ENCODE measurements at places on chromosomes 3 and 15.

GRCh38 chr3:13796701-13797460 is 83.0 kb downstream of the WNT7A start:
- DNase-seq = no peak

GRCh38 chr3:146896711-146897110 is 291.6 kb upstream of the PLSCR5 start:
- DNase-seq = no peak

DNA sequence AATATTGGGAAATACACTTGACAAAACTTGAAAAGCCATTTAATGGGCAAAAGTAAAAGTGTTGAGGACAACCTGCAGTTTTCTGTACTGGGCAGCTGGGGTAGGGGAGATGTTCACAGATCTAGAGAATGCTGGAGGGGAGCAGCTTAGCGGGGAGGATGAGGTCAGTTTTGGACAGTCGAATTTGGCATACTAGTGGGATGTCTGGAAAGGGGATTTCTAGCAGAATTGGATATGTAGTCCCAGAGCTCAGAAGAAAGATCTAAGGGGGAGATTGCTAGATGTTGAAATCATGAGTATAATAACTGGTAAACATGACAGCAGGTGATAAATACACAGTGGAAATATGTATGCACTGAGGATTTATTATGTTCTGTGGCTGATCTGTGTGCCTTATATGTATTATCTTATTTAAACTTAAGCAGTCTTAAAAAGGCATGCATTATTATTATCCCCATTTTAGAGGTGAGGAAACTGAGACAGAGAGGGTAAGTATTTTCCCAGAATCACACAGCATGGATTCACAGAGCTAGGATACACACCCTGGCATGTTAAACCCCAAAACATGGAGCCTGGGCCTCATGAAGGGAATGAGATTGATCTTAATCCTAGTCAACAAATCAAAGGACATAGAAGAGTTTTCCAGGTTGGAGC is 42.7 kb downstream of the TLNRD1 start:
- no peak for DNase-seq

- DNase-seq = no peak
Measured at GRCh38 chr3:144756704-144757440, 785.2 kb downstream of the DIPK2A start.

- no peak for DNase-seq
Measured at GRCh38 chr15:59420108-59420507, 17.9 kb upstream of the FAM81A start.

- peak; percentile 17 for DNase-seq
Measured at GRCh38 chr15:67144609-67145311, 79.4 kb downstream of the SMAD3 start.

- DNase-seq = no peak
Measured at GRCh38 chr3:34408088-34408487, 609.7 kb downstream of the PDCD6IP start.

- no peak for DNase-seq
Measured at GRCh38 chr3:186935133-186935532, 4.8 kb downstream of the ST6GAL1 start.

DNA sequence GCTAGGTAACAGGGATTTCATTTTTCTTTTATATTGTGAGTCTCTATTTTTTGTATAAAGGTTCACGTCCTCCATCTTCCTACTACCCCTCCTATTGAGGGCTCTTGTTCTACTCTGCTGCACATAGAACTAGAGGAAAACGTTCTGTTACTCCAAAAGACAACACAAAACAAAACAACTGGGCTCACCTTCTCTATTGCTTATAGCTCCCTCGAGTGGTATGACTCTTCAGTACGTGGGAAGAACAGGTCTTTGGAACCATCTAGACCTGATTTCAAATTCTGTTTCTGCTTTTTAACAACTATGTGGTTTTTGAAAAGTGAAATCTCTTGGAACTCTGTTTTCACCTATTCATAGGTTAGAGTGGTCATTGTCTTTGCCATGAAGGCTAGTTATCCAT is 515.3 kb downstream of the SOX2 start:
- DNase-seq = no peak

GRCh38 chr15:74584204-74584603 is 31.4 kb upstream of the CLK3 start:
- no peak for DNase-seq

DNA sequence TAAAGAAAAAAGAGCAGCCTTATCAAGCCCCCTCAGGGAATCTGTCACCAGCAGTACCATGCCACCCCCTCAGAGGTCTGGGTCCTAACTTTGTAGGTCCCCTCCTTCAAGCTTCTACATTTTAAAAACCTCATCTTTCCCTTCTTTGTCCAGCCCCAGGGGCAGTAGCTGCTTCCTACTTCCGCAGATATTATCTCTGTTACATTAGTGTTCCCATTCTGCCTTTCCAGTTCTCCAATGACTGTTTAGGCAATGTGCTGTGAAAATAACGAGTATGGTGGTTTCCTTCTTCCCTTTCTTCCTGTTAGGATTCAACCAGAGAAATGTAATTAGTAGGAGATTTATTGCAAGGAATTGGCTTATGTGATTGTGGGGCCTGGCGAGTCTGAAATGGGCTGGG is 126.1 kb upstream of the TNIK start:
- DNase-seq = no peak

- no peak for DNase-seq
Measured at GRCh38 chr3:168618827-168619470, 523.2 kb upstream of the GOLIM4 start.

- no peak for DNase-seq
Measured at GRCh38 chr15:35784745-35785144, 238.8 kb upstream of the DPH6 start.

GRCh38 chr3:70108072-70108471 is 108.5 kb downstream of the SAMMSON start:
- no peak for DNase-seq

- no peak for DNase-seq
Measured at GRCh38 chr15:100116416-100117190, 225.2 kb downstream of the ADAMTS17 start.

DNA sequence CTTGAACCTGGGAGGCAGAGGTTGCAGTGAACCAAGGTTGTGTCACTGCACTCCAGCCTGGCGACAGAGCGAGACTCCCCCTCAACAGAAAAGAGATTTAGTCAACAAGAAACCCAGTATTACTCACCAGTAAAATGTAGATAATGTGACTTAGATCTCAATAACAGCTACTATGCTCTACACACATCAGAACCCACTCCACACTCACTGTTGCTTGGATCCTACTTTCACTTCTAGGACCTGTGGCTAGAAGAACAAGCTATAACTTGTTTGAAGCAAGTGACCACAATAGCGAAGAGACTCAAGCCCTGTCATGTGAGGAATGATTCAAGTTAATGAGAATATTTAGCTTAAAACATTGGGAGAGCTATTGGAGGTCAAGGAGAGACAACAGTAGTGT is 100.7 kb downstream of the ANXA2 start:
- no peak for DNase-seq

- DNase-seq = peak; percentile 79
Measured at GRCh38 chr3:69013253-69014021, at the start of gene EOGT. EOGT (minus strand) TSS chr3:69013684; CDS start chr3:69009846, 3,838 bp downstream.

DNA sequence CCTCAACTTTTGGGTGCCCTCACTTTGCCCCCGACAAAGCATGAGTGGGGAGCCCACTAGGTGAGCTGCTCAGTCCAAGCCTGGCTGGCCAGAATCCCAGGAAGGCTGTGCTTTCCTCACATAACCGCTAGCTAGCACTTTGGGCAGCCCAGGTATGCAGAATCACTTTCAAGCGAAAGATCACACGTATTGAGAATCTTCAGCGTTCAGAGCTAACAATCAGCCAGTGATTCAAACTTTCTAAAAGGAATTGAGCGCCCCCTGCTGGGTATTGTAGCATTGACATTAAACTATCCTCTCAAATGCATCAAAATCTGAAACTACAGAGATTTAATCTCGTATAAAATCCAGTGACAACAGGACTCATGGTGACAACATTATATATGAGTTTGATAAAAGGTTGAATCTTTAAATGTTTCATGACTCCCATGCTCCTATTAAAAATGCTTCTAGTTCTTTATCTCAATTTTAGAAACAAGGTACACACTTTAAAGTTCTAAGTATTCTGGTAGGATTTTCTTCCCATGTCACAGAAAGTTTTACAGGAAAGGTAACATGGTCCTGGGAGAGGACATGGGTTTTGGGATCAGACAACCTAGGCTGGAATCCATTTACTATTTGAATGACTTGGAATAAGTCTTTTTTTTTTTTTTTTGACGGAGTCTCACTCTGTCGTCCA is 11.8 kb downstream of the ANAPC13 start:
- DNase-seq = peak; percentile 63

DNA sequence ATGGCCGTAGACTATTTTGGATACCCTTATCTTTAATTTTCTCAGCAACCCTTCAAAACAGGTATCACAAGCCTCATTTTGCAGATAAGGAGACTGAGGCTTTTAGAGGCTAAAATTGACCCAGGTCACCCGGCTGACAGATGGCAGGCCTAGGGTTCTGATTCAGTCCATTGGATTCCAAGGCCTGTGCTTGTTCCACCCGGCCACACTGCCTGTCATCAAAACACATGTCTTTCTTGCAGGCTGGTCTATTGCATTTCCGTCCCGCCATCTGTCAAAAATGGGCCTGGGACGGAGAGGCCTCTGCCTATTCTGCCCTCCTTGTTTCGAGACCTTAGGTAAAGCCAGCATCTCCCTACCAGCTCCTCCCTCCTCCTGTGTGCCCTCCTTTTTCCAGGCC is 8.1 kb downstream of the INAFM2 start:
- DNase-seq = no peak

GRCh38 chr15:60057554-60057953 is 53.4 kb downstream of the FOXB1 start:
- DNase-seq = no peak

GRCh38 chr15:39051626-39052322 is 487.2 kb upstream of the RASGRP1 start:
- no peak for DNase-seq

GRCh38 chr3:33634262-33634661 is 83.8 kb downstream of the CLASP2 start:
- DNase-seq = no peak

DNA sequence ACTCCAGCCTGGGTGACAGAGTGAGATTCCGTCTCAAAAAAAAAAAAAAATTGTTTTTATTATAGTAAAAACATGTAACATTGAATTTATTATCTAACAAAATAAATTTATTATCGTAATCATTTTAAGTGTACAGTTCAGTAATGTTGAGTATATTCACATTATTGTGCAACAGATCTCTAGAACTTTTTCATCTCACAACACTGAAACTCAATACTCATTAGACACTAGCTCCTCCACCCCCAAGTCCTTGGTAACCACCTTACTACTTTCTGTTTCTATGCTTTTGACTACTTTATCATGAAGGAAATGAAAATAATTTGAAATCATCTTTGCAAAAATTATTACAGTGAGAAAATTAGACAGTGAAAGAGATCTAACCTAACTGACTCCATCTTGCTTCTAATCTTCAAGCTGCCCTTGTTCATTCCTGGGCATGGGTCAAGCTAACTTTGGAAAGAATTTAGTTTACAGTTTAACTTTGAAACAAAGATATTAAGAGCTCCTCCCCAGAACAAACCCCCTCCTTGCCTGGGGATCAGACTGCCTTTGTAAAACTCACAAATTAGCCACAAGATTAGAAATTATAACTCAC is 15.0 kb upstream of the FYCO1 start:
- DNase-seq = no peak

GRCh38 chr3:50337175-50337861 is 3.3 kb downstream of the RASSF1 start:
- DNase-seq = peak; percentile 96

DNA sequence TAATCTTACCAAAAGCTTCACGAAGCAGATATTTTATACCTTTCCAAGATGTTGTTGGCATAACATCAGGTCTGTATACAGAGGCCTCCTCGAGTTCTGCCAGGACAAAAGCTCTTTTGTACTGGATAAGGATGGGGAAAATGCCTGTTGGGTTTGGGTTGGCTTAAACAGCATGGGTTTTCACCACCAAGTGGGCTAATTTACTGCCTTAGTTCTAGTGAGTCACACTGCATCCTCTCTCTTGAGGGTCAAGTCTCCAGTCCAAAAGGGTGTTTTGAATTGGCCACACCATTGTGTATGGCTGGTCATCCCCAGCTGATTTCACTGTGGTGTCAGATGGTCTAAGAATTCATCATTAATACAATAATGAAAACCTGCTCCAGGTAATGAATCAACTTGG is 26.1 kb upstream of the BHLHE40 start:
- DNase-seq = no peak

DNA sequence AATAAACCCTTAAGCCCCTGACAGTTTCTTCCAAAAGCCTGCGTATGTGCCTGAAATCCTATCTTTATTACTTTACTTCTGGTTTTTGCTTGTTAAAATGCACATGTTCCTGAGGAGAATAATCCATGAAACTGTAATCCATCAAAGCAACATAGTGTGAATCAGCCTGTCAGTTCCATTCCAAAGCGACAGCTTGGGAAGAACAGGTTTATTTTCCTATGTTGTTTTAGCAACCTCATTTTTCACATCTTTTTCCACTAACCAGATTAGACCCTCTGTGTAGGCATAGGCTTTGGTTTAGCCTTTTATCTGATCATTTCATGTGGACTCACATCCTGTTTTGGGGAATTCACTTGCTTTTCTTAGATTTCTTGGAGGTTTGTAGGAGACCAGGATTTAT is 988.0 kb downstream of the SQOR start:
- no peak for DNase-seq

DNA sequence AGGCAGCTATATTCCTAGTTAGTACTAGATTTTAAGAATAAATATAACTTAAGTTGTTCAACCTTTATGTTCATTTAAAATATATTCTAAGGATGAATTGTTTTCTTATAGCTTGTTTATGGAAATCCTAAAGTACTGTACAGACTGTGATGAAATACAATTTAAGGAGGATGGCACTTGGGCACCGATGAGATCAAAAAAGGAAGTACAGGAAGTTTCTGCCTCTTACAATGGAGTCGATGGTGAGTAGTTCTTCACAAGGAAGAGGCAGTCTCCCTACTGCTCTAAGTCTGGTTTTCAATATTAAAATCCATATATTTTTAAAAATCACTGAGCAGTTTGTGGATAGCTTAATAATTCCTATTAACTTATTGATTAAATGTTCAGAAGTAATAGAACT is 29.6 kb downstream of the CALML4 start:
- DNase-seq = no peak

DNA sequence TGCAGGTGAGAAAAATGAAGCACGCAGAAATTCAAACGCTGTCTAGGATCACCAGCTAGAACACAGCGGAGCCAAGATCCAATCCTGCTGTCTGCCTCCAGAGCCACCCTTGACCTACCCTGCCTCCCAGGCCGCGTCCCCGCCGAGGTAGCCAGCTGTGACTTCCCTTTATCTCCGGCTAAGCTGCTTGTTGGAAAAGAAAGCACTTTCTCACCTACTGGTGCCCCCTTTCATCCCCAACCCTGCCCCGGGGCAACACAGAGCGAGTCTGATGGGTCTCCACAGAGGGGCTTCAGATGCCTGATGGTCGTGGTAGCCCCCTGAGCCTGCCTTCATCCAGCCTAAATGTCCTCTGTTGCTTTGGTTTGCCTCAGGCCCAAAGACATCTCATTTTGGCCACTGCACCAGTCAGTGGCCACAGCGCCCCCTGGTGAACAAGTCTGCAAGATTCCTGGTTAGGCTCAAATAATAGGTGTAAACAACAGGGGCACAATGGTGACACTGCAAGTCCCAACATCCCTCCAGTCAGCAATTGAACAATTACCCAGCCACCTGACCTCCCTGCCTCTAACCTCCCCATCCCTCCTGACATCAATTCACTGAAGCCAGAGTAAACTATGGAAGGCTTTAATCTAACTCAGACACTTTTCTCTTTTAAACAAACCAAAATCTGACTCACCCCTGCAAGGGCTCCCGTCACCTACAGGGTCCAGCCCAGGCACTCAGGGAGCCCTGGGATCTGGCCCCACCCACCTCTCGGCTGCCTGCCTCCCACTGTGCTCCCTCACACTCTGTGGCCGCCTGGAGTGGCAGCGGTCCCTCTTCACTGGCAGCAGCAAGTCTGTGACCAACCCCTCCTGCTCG is 27.3 kb upstream of the BCL2L10 start:
- DNase-seq = peak; percentile 53

Data from activated T-helper 1 cell treated with anti-CD3 and anti-CD28 coated beads, Interleukin-12 subunit alpha, Interleukin-12 subunit beta, Interleukin-2, Interleukin-4 antibody, amounts not matched to agents 30 ng/mL and 10 ng/mL and 1 ng/mL, durations not matched to agents 14 hours and 24 hours and 36 hours (primary cell).